ENCODE measurements at places on chromosomes 1 and 21.

GRCh38 chr1:91583326-91583755 lies 82.7 kb downstream of the CDC7 start:
- DNase-seq = no peak

- no peak for DNase-seq
Measured at GRCh38 chr1:61125263-61125662, 42.9 kb downstream of the NFIA start.

DNA sequence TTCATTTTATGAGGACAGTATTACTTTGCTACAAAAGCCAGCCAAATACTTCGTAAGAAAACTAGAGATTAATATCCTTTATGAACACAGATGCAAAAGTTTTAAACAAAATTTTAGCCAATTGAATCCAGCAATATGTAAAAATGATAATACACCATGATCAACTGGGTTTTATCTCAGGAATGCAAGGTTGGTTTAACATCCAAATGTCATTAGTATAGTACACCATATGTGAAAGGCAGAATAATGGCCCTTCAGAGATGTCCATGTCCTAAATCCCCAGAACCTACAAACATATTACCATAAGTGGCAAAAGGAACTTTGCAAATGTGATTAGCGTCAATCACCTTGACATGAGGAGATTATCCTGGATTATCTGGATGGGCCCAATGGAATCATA lies 16.7 kb upstream of the KCNJ6 start:
- no peak for DNase-seq

- DNase-seq = no peak
Measured at GRCh38 chr1:232822530-232822929, 17.3 kb downstream of the MAP10 start.

DNA sequence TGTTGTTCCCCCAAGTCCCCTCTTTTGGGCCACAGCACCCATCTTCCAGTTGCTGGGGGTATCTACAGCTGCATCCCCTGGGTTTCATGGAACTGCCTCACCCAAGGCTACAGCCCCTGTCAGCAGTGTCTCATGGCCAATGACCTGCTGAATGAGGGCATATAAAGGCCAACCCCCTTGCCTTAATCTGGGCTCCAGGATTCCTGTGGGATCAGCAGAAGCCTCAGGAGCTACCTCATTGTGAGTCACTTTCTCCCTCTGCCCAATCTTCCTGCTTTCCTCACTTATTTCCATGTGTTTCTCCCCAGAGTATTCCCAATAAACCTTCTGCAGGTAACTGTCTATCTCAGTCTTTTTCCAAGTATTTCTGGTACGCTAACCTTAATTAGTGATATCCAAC lies 37.3 kb upstream of the SYT14 start:
- no peak for DNase-seq

DNA sequence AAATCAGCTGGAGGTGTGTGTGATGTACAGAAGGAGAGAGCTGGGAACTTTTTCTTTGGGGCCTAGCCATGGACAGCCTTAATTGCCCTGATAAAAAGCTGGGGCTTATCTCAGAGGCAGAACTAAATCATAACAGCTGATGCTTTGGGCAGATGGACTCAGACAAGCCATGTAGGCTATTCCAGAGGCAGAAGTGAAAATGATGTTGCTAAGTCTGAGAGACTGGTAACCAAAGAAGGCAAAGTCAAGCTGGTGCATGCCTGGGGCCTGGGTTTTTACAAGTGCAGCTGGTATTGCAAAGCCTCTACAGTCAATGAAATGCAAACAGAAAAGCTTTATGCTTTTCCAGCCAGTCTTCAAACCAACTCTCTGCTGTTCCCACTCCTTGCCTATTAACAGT lies 39.0 kb upstream of the LMX1A start:
- DNase-seq = no peak

DNA sequence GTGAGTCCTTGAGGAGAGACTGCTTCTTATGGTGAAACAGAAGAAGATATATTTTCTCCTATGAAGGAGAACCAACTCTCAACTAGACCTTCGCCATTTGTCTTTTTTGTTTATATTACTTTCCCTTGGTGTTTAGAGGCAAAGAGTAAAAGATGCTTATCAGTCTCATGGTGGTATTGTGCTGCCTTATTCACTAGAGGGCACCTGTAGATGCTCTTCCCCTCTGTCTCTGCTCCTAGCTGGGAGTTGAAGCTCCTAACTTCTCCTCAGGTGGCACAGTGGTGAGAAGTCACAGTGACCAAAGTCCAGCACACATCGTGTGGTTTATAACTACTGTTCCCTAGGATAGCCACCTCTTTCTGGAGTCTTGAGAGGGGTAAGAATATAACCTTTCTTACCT lies 1359.6 kb downstream of the PLA2G4A start:
- no peak for DNase-seq

DNA sequence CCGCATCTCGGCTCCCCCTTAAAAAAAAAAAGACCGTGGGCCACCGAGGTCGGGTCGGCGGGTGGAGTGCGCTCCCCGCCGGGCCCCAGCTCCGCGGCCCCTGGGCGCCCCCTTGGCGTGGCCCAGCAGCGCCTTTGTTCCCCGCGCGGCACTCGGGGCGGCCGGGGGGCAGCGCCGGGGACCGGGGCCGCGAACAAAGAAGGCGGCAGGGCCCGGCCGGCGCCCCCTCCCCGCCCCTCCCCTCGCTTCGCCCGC lies 571 bp downstream of the MARCKSL1 start:
- DNase-seq = no peak

- no peak for DNase-seq
Measured at GRCh38 chr1:117838911-117839310, 90.5 kb downstream of the GDAP2 start.

DNA sequence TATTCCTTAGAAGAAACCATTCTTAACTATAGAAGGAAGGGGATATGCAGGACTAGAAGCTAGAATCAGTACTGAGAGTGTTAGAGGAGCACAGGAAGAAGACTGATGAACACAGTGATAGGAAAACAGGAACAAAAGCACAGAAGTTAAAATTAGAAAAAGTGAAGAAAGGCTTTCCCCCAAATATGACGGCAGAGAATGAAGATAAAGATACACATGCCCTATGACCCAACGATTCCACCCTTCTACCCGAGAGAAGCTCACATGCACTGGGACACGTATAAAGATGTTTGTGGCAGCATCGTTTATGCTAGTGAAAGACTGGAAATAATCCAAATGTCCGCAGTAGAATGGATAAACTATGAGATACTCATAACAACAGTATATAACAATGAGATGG lies 74.2 kb downstream of the DTL start:
- DNase-seq = no peak

GRCh38 chr1:107135463-107135862 lies 5.4 kb upstream of the NTNG1 start:
- DNase-seq = no peak

DNA sequence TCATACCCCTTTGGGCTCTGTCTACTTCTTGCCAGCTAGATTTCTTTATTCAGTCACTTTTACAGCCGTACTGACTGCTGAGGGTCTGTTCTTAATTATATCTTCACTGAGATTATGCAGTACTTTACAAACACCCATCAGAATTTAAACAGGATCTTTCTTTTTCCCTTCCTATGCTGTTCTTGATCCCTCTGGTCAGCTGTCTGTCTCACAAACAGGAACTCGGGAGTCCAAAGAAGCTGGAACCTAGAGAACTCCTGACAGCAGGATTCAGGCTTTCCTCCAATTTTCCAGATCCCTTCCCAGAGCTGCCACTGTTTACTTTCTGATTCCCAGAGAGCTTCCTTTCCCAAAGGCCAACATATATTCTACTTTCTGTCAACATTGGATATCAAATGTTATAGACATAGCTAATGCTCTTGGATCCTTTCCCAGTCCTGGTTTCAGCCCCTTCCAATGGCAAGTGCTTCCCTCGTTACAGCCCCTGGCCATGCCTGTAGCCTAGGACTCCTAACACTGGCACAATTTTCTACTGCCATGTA lies 59.5 kb downstream of the ATP2B4 start:
- no peak for DNase-seq

DNA sequence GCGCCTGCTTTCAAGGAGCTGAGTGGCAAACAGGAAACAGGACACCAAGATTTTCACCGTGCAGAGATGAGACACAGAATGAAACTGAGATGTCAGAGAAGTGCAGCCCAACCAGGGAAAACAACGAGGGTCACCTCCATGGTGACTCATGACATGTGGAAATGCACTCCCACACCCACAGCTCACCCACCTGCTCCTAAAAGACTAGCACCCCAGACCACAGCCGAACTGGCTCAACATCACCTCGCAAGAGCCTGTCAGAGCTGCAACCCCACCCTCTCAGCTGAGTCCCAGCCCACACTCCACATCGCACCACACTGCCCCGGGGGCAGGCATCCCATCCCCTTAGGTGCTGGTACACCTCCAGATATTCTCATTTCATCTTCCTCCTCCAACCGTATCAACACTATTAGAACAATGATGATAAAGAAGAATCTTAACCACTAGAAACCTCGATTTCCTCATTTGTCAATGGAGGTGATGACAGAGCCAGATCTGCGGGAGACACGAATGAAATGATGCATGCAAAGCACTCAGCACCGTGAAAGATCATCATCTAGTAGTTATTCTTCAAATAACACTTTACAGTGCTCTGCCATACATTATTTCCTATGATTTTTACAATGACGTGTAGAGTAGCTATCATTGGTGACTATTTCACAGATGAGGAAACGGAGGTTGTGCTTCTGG lies 103.2 kb downstream of the DMRTB1 start:
- no peak for DNase-seq

DNA sequence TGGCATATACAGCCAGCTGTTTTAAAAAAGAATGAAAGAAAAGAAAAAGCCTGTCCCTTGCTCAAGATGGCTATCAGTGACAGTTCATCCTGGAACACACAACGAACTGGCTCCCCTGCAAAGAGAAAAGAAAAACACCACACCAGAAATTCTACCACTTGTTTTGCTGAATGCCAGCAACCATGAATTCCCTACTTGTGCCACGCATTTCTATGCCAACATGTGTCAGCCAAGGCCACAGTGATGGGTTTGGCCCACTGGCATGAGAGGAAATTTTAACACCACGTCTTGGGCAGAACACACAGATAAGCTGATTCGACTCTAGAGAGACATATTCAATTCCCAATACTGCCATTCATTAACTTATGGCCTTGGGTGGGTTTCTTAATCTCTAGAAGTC lies 64.0 kb downstream of the CAPZB start:
- DNase-seq = no peak

DNA sequence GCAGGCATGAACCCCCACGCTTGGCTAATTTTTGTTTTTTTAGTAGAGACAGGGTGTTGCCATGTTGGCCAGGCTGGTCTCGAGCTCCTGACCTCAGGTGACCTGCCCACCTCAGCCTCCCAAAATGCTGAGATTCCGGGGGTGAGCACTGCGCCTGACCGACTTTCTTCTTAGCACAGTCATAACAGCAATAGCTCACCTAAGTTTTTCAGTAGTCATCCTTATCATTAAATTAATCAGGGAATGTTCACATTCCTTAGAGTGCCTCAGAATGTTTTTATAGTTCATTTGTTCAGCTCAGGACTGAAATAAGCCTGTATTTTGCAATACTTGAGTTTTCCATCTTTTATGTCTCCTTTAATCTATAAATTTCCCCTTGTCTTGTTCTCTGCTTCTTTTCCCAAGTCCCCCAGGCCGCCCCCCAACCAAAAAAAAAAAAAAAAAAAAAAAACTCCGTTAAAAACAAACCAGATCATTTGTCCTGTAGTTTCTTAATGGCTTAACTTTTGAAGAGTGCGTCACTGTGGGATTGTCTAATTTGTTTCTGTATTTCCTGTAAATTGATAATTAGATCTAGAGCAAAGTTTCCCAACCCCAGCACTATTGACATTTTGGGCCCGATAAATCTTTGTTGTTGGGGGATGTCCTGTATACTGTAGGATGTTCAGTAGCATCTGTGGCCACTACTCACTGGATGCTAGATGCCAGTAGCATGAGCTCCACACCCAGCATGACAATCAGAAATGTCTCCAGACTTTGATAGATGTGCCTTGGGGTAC lies 120.7 kb downstream of the ITSN1 start:
- no peak for DNase-seq

Measured in CD8-positive, alpha-beta memory T cell (primary cell).